ENCODE measurements at places on chromosomes 16 and 17. TPM values are rescaled to one million over a fixed set of nuclear protein-coding genes. Genes with fewer than 3 reads are reported as not detected.

DNA sequence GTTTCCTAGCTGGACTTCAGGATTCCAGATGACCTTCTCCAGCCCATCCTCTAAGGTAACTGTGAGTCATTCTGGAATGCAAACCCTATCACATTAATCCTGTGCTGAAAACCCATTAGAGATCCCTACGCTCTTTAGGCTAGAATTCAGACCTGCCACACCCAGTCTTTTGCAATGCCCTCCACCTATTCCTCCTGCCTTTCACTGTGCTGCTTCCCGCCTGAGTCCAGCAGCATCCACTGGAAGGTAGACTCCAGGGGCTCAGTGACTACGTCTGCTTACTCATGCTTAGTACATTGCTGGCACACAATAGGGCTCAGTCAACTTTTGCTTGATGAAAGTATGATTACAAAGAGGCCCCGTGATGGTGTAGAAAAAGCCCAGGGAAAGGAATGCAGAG lies 121.1 kb downstream of the SPACA3 start:
- H3K4me3 ChIP-seq: no peak overlapping the region
- DNase-seq: no peak
- H3K27ac ChIP-seq: no peak overlapping the region
- no peaks in the 10 kb centered on the region for H3K4me1 ChIP-seq

- peak; percentile 53 for DNase-seq
- H3K36me3 ChIP-seq: no peaks in the 10 kb centered on the region
- H3K27me3 ChIP-seq: no peaks in the 10 kb centered on the region
- H3K4me1 ChIP-seq: no peaks in the 10 kb centered on the region
- peak overlapping the region; percentile 29 for H3K27ac ChIP-seq
These were observed 68.8 kb downstream of the CMIP start for GRCh38 chr16:81513204-81514040.

The PDILT gene
- total RNA-seq: not detected

GRCh38 chr17:31093866-31094599 lies 744 bp upstream of the NF1 start:
- H3K27ac ChIP-seq: peak overlapping the region; percentile 99
- DNase-seq: no peak
- H3K4me3 ChIP-seq: peak overlapping the region; percentile 83
- no peaks in the 10 kb centered on the region for H3K27me3 ChIP-seq

DNA sequence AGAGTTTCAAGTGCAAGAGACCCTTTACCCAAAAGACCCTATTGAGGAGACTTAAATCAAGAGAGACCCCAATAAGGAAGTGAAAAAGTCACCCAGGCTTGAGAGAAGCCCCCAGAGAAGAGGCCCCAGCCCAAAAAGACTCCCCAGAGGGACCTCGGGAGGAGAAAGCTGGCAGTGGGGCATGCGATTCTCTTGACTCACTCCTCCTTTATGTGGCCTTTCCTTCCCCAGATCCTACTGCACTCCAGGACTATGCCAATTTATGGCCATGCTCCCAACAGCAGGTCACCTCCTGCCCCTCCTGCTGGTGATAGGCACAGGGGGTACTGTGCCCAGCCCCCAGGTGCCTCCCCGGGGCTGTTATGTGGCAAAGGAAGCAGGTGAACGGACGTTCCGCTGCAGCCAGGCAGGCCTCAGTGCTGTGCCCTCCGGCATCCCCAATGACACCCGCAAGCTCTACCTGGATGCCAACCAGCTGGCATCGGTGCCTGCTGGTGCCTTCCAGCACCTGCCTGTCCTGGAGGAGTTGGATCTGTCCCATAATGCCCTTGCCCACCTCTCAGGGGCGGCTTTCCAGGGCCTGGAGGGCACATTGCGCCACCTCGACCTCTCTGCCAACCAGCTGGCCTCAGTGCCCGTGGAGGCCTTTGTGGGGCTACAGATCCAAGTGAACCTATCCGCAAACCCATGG lies 16.3 kb downstream of the LRRC3C start:
- no peak overlapping the region for H3K27ac ChIP-seq
- no peak overlapping the region for H3K4me3 ChIP-seq
- no peak for DNase-seq

- no peak for DNase-seq
- no peaks in the 10 kb centered on the region for H3K27me3 ChIP-seq
- no peaks in the 10 kb centered on the region for H3K4me1 ChIP-seq
- no peaks in the 10 kb centered on the region for H3K36me3 ChIP-seq
- H3K4me3 ChIP-seq: no peak overlapping the region
These were observed 32.5 kb upstream of the CDH8 start for GRCh38 chr16:62068747-62069146.

DNA sequence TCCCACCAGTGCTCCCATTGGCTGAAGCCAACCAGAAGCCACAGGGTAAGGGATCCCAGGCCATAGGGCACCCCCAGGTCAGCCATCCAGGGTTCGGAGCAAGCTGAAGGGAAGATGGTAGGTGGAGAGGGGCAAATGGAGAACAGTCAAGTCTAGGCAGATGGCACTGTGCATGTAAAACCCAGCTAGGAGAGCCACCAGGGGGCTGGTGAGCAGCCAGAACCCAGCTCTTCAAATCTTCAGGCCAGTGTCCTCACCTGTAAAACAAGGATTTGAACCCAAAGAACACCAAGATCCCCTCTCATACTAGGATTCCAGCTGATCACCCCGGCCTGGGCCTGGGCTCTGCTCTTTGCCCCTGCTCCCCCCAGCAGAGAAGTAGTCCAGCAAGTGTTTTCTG lies 43.5 kb downstream of the GINS3 start:
- no peak overlapping the region for H3K27ac ChIP-seq
- H3K4me1 ChIP-seq: no peaks in the 10 kb centered on the region
- DNase-seq: no peak
- no peaks in the 10 kb centered on the region for H3K27me3 ChIP-seq

All from uterus (tissue), 4 donors.